Activated naive CD8-positive, alpha-beta T cell treated with anti-CD3 and anti-CD28 coated beads, Interleukin-2, amount 10 ng/mL, durations not matched to agents 7 days and 5 days (primary cell): ENCODE measurements at places on chromosomes 4 and X. TPM values are rescaled to one million over a fixed set of nuclear protein-coding genes. Genes with fewer than 3 reads are reported as not detected.

Gene CXCL1
- total RNA-seq = not detected

Gene SPATA18
- total RNA-seq = 0.09 TPM

Gene PSAPL1
- not detected for total RNA-seq

Gene DCAF8L2
- not detected for total RNA-seq

Gene FAM47A
- not detected for total RNA-seq

Gene SRPX
- 3.5 TPM for total RNA-seq

Gene KANTR
- 14.2 TPM for total RNA-seq

Gene PKD2
- 10.9 TPM for total RNA-seq

Gene KLHL13
- total RNA-seq = 0.47 TPM

Gene DGKK
- total RNA-seq = not detected

Gene ETDA
- total RNA-seq = not detected

Gene PCSK1N
- 1.2 TPM for total RNA-seq

Gene APLN
- total RNA-seq = 1.9 TPM

Gene CLCN4
- total RNA-seq = 0.25 TPM

Gene TRPC5OS
- not detected for total RNA-seq

Gene AWAT1
- total RNA-seq = not detected

Gene TBX22
- total RNA-seq = not detected

Gene TIMM8A
- total RNA-seq = 13.5 TPM

Gene ZCCHC12
- not detected for total RNA-seq

Gene NAT8L
- total RNA-seq = 0.14 TPM

Gene CT83
- total RNA-seq = not detected

Gene CTAG2
- total RNA-seq = 17.1 TPM

Gene CTSO
- total RNA-seq = 8.3 TPM

Gene FGG
- not detected for total RNA-seq

Gene MEPE
- not detected for total RNA-seq

Gene ATP2B3
- total RNA-seq = not detected

Gene MAGEE2
- total RNA-seq = not detected

Gene GJB1
- 0.26 TPM for total RNA-seq

Gene RBM46
- total RNA-seq = not detected

Gene SYP
- 2.6 TPM for total RNA-seq

Gene C4orf36
- total RNA-seq = 0.44 TPM

Gene OPN1MW
- total RNA-seq = not detected

Gene P2RY10
- total RNA-seq = 76.0 TPM

Gene FAM3A
- 45.4 TPM for total RNA-seq

Gene TLR2
- 1.9 TPM for total RNA-seq

Gene HMX1
- not detected for total RNA-seq

Gene LONRF3
- total RNA-seq = 1.6 TPM

Gene GAGE12G
- not detected for total RNA-seq

Gene POU3F4
- total RNA-seq = not detected

Gene DCTD
- total RNA-seq = 65.1 TPM

Gene FRAS1
- 0.53 TPM for total RNA-seq

Gene SMIM10L2A
- 2.0 TPM for total RNA-seq

Gene TSPAN7
- not detected for total RNA-seq

Gene GPR143
- not detected for total RNA-seq

Gene AIMP1
- total RNA-seq = 47.3 TPM

Gene SRPK3
- not detected for total RNA-seq

Gene CXCL10
- 0.26 TPM for total RNA-seq

Gene ATOH1
- total RNA-seq = not detected

Gene DACH2
- not detected for total RNA-seq

Gene ZNF827
- 21.8 TPM for total RNA-seq

Gene H2BW2
- not detected for total RNA-seq

Gene HAND2
- total RNA-seq = not detected

Gene NSG1
- total RNA-seq = 39.7 TPM

Gene SH3RF1
- 0.14 TPM for total RNA-seq

Gene MCF2
- total RNA-seq = 0.99 TPM

Gene ZAR1
- not detected for total RNA-seq

Gene MND1
- total RNA-seq = 29.1 TPM

Gene DKK2
- total RNA-seq = not detected
